Vagina (tissue), 2 donors: ENCODE measurements at places on chromosomes 3 and 15. TPM values are rescaled to one million over a fixed set of nuclear protein-coding genes. Genes with fewer than 3 reads are reported as not detected.

- H3K27me3 ChIP-seq: no peaks in the 10 kb centered on the region
- H3K4me1 ChIP-seq: no peaks in the 10 kb centered on the region
- no peak overlapping the region for H3K4me3 ChIP-seq
- no peak overlapping the region for H3K27ac ChIP-seq
- DNase-seq: no peak
Measured at GRCh38 chr3:179949869-179950268, 86.9 kb downstream of the PEX5L start.

Gene RETNLB
- total RNA-seq: not detected

DNA sequence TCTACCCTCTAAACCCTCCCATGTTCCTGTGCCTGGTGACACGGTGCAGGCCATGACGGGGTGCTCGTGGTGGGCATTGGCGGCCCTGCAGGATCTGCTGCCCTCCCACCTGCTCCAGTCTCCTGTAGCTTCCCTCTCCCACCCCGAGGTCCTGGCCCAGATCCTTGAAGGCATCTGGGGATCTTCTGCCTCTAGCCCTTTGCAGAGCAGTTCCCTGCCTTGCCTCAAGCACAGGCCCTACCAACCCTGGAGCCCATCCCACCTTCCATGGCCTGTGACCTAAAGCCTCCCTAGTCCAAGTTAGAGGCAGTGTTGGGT is 27.5 kb upstream of the SEC13 start:
- no peak for DNase-seq
- H3K4me3 ChIP-seq: no peak overlapping the region
- no peaks in the 10 kb centered on the region for H3K36me3 ChIP-seq
- no peaks in the 10 kb centered on the region for H3K4me1 ChIP-seq
- H3K27me3 ChIP-seq: no peaks in the 10 kb centered on the region

Gene ADGRG7
- not detected for total RNA-seq

Gene P2RY12
- total RNA-seq: 1.2 TPM

- no peak overlapping the region for H3K27ac ChIP-seq
- no peak overlapping the region for H3K4me3 ChIP-seq
- H3K36me3 ChIP-seq: no peaks in the 10 kb centered on the region
- no peak for DNase-seq
- H3K27me3 ChIP-seq: no peaks in the 10 kb centered on the region
- peaks cover 53% of the 10 kb centered on the region for H3K4me1 ChIP-seq
Measured at GRCh38 chr3:4746241-4746958, 232.8 kb upstream of the BHLHE40 start.

Gene PLCH1
- total RNA-seq: 0.25 TPM

Gene BCHE
- 2.9 TPM for total RNA-seq

- no peaks in the 10 kb centered on the region for H3K36me3 ChIP-seq
- no peak overlapping the region for H3K4me3 ChIP-seq
- H3K27me3 ChIP-seq: no peaks in the 10 kb centered on the region
- DNase-seq: no peak
- H3K27ac ChIP-seq: peak overlapping the region; percentile 50
Measured at GRCh38 chr15:98823012-98823458, 174.7 kb downstream of the IGF1R start.

DNA sequence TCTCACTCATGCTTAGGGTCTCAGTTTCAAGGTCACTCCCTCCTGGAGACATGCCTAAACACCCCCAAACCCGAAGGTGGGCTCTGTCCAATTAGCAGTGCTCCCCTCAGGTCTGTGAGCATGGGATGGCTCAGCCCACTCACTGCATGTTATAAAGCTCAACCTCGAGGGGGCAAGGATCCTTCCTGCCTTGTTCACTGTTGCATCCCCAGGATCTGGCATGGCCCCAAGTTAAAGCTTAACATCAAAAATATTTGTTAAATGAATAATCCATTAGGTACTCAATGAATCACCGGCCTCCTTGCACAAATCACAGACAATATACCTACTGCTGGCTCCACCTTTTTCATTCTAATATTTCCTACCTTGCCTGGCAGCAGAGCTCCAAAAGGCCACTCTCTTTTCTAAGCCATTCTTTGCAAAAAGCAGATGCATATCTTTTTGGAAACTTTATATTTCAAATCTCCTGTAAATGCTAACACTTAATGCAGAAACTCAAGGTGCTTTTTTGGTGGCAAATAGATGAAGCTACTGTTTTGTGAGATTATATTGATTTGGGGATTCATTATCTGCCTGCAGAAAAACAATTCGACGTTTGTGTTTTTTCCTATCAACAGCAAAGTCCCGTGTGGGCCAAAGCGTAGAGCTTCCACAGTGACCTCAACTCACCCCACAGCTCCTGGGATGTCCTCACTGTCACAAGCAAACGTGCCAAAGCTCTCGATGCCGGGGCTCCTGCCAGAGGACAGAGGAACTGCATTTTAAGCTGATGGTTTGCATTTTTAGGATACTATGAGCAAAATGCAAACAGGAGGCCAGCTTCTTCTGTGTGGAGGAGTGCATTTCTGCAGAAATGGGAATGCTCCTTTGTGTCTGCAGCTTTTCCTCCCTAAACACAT is 35.4 kb downstream of the PCOLCE2 start:
- H3K27ac ChIP-seq: no peak overlapping the region
- DNase-seq: no peak
- peaks cover 5% of the 10 kb centered on the region for H3K4me1 ChIP-seq
- no peak overlapping the region for H3K4me3 ChIP-seq

Gene PLA2G4E
- total RNA-seq: 8.8 TPM
